ENCODE measurements at places on chromosomes 5 and 9.
A peak's percentile ranks its signal among the peaks of the same experiment; 100 is the strongest.

GRCh38 chr9:107883496-107884124 is 394.0 kb upstream of the KLF4 start:
- DNase-seq: no peak

- DNase-seq: peak; percentile 37
These were observed 61.2 kb upstream of the ZFR start for GRCh38 chr5:32505756-32506155.

DNA sequence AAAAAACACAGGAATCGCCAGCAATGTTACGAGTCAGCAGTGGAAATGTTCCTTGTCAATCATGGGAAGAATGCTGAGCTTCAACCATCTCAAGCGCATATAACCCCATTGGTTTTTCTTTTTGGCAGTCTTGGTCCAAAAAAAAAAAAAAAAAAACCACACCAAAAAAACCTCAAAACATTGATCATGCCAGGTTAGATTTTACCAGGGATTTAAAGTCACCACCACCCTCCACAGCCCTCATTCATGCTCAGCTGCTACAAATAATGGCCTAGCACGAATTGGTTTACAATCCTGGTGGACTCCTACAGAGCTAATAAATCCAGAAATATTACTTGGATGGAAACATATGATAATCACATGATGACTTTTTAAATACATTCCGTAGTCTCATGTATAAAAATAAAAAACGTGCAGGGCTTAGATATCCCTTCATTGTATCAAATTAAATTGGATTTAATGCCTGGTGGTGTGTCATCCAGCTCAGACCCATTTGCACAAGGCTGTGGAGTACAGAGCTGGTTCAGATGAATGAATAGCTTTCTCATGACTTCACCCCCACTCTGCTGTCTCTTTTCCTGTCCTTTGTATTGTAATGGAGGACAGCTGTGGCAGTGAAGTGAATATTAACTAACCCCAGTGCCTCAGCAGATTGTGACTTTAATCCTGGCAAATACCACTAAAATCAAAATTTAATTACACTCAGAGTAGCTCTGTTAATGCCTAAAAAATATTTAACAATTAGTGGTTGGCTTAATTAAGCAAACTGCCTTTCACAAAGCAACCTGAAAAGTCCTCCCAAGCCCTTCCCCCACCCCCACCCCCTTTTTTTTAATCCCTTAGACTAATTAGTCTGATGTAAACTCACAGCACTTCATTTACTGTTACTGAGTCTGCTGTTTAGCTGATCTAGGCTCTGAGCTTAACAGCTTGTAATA is 626.5 kb upstream of the ZNF608 start:
- DNase-seq: peak; percentile 83

DNA sequence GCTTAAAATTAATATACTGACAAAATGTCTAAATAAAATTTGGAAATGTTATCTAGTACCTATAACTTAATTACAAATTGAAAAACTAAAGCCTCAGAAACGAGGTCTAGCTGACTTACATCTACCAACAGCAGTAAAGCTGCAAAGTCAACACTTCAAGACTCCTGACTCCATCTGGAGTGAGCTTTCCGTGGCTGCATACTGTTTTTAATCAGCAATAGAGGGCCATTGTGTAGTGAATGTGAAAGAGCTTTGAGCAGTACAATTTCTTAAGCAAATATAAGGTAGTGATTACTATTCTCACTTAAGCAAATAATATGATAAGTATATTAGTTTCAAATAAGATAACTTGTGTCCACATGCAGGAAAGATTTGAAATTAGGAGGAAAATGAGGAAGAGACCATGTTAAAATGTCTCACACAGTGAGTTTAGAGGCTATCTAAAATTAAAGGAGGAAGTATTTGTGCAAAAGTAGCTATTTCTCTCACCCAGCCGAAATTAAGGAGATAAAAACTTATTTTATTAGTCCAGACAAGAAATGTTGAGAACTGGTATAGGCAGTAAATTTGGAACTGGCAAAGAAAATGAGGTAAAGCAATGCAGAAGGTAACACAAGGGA is 6.4 kb downstream of the SPINK6 start:
- DNase-seq: peak; percentile 26

- DNase-seq: no peak
These were observed 899.9 kb downstream of the TAF11L14 start for GRCh38 chr5:18534119-18534518.

- no peak for DNase-seq
These were observed 27.3 kb downstream of the SHB start for GRCh38 chr9:38041564-38042243.

DNA sequence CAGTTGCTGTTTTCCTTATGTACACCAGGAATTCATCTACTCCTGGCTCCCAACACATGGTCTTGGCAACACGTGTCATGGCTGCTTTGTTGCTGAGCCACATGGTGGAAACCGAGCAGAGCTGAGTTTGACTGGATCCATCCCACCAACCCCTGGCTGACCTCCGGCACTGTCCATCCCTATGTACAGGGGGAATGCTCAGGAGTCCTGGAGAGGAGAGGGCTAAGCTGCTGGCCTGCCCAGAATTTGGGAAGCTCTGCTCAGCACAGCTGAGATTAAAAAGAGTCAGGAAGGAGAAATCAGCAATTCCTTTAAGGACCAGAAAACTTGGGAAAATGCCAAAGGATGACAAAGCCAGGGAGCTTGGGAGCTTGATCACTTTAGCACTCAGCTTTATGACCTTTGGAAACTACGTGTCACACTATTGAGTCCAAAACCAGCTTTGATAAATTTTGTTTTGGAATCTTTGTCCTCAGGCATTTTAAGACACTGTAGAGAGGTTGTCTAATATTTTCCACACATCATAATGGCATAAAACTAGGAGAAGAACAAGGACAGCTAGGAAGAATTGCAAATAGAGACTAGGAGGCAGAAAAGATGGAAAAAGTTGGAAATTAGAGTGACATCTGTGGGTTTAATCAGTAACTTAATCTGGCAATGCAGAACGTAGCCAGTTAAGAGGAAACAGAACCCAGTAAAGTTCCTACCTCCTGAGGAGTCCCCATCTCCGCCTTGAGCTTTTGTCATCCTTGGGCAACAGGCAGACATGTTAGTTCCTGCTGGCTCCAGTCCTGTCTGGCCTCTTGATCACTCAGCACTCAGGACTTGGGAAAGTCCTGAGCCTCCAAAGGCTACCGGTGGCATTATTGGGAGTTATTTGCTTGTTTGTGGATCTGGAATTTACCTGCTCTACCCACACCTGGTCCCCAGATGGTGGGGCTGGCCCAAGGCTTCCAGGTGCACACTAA is 62.5 kb upstream of the PLPP1 start:
- no peak for DNase-seq

DNA sequence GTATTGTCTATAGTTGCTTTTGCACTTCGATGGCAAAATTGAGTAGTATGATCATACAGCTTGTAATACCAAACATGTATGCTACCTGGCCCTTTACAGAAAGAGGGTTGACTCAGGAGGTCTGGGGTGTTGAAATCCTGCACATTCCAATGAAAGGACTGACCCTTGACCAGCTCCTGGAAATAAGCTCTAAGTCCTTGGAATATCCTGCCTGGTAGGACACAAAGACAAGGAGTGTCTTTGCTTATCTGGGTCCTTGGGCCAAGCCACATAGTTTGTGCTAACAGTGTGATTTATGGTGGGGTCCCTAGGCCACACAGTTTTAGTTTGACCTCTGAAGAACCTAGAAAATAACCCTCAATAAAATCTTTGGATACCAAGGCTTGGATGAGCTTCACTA is 89.3 kb upstream of the FTMT start:
- no peak for DNase-seq

- DNase-seq: no peak
These were observed 15.9 kb downstream of the ATP6V0E1 start for GRCh38 chr5:172999372-172999973.

DNA sequence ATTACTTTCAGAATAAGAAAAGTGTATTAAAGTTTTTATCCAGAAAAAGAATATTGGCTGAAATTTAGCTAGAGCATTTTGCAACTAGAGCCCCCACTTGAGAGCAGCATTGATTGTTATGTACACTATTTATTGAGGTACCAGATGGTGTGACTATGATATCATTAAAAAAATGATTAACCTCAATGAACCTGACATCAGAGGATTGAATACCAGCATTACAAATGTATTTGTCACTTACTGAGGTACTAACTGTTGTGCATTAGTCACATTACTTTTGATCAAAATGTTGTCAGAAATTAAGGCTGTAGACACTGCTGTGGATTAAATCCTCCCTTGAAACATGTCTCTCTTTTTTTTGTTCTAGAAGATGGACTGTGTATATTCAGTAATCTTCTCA is 127.8 kb upstream of the DHFR start:
- DNase-seq: no peak

GRCh38 chr9:77453825-77454647 is 194.1 kb downstream of the GNA14 start:
- DNase-seq: no peak

DNA sequence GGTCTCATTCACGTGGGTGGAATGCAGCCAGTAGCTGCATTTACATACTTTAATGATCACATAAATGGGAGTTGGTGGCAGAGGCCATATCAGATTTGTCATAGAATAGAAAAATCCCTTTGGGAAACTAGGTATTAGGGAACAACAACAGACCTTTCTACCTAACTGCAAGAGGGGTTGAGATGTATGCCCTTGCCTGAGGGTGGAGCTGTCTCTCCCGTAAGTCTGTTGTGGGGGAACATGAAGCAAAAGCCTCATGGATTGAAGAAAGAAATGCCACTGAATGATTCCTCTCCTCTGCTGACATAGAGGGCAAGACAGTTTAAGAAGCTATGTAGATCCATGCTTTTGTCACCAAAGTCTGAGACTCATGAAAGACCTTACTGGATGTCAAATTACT is 461.3 kb downstream of the SPOCK1 start:
- DNase-seq: no peak

DNA sequence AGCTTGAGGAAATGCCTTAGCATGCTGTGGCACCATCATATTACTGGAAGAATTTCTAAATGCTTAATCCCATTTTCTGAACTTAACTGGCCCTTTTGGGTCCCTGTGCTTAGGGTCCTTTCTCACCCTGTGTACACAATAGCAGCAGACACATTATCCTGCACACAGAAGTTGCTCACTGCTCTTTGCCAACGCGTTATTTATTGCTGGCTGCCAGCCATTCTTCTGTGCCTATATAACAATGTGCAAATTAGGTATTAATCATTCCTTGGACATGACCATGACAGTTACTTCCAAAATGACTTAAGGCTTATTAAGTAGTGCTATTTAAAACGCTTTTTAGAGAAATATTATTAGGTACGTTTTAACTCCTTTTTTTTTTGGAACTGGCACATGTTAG is 134.7 kb downstream of the FBN2 start:
- DNase-seq: peak; percentile 10
